Posterior cingulate gyrus (tissue), 11 donors: ENCODE measurements at places on chromosomes 7 and 10.

- DNase-seq: no peak
Measured at GRCh38 chr7:27148756-27149641, 1.4 kb upstream of the HOXA6 start.

- no peak for DNase-seq
Measured at GRCh38 chr7:127587663-127588018, 570 bp upstream of the ARF5 start.

DNA sequence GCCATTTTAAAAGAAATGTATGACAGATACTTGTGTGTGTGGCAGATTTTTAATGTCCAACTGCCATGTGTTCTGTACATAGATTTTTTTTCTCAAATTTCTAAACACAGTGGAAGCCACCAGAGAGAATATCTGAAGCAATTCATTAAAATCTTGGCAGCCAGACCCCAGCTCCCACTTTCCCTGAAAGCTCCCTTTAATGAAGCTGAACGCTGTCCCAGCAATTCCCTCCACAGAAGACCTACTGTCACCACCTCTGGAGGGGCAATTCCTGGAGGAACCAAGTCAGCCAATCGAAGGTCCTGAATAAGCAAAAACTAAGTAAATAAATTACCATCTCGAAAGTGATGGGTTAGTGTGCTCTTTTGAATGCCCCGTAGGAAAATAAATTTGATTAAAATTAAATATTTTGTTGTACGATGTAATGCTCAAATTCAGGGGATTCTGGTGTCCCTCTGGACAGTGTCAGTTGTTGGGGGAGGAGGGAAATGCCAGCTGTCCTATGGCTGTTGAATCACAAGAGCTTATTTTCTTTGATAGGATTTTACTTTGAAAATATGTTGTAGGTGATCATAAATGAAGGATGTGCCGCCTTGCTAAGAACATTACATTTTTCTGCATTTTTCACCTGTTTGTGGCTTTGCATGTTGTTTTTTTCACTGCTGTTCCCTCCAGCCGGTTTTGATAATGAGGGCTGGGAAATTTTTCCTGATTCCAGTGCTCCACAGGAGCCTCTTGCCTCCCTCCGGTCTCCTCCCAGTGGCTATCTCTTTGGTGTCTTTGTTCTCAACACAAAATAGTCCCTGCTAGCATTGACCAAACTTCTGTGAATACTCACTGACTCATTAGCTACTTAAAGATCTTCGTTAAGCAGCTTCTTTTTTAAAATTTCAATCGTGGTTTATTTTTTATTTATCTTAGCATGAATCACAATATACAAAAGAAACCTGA lies 9.2 kb upstream of the GSAP start:
- no peak for DNase-seq

DNA sequence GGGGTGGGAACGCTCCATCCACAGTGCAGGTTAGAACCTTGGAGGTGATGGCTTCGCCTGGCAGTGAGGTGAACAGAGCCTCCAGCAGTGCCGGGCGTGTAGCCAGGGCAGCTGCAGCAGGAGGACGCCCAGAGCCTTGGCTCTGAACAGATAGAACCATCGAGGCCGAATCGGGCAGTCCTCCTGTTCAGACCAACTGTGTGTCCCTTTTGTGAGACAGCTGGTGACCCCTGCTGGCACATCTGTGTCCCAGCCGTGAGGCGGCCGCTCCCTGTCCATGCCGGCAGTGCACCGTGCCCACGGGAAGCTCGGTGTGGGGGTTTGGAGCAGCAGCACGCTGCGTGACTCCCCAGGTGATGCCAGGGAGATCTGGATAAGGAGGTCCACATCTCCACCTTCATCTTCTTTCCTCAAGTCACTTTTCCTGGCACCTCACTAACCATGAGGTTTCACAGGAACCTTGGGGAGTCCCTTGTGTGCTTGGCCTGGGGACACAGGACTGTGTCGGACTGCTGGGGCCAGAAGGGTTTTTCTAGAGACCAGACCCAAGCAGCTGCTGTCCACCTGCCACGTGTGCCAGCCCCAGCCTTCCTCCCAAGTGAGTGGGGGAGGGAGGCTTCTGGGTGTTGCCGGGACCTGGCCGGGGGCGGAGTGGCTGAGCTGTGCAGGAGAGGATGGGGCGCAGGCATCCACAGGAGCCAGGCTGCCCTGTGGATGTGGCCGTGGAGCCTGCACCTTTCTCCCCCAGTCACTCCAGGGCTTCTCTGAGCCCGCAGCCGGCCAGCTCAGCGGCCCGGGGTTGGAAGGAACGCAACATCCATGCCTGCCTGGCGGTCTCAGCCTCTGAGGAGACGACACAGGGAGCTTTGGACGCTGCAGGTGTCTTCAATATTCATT lies 69.4 kb downstream of the DNAJB6 start:
- DNase-seq: peak; percentile 85

- DNase-seq: no peak
Measured at GRCh38 chr7:29987811-29988317, 1.7 kb downstream of the SCRN1 start.

GRCh38 chr7:65434307-65434706 lies 60.7 kb downstream of the ZNF92 start:
- no peak for DNase-seq

DNA sequence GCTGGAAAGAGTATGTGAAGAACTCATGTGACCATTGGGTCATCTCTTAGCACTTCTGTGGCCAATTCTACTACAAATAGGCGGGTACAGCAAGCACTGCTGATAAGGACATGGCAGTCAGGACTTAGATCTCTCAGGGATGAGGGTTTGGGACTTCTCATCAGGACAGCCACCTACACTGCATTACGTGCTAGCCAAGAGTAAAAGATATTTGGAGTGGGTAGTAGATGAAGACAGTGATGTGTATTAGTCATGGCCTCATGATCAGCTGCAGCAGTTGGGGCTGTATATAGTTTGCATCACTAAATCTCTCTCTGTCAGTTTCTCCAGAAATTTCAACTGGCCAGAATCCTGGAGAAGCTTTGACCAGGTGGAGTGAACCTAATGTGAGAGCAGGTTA lies 9.2 kb downstream of the TAS2R60 start:
- no peak for DNase-seq

DNA sequence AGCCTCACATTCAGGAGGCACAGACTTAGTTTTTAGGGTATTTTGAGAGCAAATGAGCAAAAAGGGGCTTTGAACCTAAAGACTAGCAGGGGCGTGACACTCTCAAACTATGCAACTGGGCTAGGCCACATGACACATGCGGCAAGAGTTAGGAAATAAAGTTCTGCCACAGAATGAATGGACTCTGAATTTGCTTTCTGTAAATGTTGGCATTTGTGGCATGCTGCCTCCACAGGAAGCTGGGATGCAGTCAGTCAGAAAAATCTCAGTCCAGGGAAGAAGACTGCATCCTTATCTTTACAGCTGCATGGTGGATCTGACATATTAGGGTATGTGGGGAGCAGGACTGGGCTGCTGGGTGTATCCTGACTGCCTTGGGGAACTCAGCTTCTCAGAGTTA lies 181.0 kb downstream of the COBL start:
- DNase-seq: no peak

- DNase-seq: no peak
Measured at GRCh38 chr10:59004392-59004791, 172.1 kb upstream of the PHYHIPL start.

- peak; percentile 89 for DNase-seq
Measured at GRCh38 chr10:118209215-118209614, 132.9 kb downstream of the FAM204A start.

- DNase-seq: no peak
Measured at GRCh38 chr7:140509789-140510188, 30.5 kb upstream of the MKRN1 start.

- peak; percentile 93 for DNase-seq
Measured at GRCh38 chr7:47392241-47392759, 189.6 kb downstream of the TNS3 start.

DNA sequence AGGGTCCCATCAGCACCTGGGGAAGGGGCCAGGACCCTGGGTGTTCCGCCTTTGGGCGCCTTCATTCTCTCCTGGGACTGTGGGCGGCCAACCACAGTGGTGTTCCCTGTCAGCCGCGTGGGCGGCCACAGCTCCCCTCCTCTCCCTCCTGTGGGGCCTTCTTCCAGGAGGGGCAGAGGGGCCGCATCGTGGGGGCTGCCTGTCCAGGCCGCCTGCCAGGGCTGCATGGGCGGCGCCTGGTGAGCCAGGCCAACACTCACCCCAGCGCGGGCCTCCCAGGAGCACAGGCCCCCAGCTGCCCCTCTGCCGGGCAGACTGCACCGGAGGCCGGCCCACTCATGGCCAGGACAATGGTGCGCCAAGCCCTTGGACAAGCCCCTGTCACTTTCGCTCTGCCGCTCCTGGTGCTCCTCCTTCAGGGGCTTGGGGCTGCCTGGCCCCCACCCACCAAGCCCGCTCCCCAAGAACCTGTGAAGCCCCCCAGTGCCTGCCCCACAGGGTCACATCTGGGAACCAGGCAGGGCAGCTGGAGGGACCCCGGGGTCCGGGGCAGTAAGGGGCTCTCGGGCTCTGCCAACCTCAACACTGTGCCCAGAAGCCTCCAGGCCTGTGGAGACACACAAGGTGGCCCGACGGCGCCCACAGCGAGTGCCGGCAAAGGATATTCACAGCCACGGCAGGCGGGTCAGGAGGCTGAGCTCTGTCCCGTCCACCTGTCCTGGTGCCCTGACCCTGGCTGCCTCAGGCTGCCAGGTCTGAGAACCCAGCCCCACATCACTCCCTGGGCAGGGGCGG lies 42.8 kb downstream of the AP5Z1 start:
- DNase-seq: no peak

DNA sequence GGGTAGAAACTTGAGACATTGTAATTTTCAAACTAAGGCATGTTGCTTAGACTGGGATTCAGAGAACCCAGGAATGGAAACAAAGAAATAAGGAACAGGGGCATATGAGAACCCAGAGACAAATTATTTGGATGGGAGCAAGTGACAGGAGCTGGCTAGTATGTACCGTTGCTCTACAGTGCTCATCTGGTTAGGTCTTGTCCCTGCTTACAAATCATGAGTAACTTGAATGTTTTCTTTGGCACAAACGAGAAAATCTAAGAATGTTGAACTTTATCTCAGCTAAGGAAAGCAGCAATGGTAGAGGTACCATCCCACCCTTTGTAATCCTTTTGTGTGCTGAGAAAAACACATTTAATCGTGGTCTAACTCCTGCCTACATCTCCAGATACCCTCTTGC lies 116.0 kb upstream of the IMMP2L start:
- DNase-seq: no peak

- DNase-seq: no peak
Measured at GRCh38 chr7:73645643-73646174, 21.4 kb upstream of the MLXIPL start.

- no peak for DNase-seq
Measured at GRCh38 chr7:93198472-93198871, 27.8 kb downstream of the HEPACAM2 start.

DNA sequence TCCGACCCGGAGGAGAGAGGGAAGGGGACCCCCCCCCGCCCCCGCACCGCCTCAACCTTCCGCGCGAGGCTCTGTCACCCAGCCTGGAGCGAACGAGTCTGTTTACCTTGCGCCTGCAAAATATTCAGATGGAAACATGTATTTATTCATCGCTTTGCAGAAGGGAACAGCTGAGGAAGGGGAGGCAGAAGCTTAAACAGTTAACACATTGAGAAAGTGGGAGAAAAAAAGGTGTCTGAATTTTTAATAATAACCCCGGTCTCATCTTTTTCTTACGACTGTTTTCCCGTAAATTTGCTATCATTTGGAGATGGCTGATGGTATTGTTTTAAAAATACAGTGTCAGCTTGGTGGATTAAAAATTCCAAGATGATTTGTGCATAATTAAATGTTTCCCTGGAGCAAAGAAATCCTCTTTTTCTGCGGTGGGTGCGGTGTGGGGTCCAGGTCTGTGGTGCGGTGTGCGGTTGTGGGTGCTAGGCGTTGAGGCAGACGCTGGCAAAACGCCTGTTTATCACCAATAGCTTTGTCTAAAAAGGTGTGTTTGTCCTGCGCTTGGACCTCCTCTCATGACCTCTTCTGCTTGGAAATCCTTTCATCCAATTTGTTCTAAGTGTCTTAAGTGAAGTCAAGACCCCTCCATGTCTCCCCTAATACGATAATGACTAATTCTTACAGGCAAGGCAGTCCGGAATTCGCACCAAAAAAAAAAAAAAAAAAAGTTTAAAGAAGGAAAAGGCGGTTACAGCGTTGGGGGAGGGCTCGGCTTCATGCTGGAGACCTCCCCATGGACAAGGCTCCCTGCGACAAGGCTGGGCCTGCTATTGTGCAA lies 1.6 kb downstream of the UNCX start:
- no peak for DNase-seq

- no peak for DNase-seq
Measured at GRCh38 chr10:59801171-59801570, 47.9 kb upstream of the MRLN start.

DNA sequence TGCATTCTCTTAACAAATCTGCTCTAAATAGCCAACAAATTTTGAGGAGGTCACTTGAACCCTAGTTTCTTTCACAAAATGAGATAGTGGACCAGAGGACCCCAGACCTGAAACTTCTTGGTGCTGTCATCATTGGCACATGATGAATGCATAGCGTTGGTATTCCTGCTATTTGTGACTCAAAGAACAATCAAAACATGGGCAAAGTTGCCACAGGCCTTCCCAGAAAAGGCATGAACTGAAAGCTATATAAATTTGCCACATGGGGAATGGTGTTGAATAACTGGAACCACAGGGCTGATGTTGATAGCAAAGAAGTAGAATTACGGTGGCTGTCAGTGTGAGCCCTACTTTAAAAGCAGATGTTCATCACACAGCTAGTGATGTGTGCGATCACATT lies 219.9 kb upstream of the KMT2E start:
- DNase-seq: no peak

- DNase-seq: no peak
Measured at GRCh38 chr7:55438757-55439525, 73.8 kb downstream of the LANCL2 start.

- DNase-seq: no peak
Measured at GRCh38 chr7:132354527-132354926, 221.7 kb downstream of the PLXNA4 start.

DNA sequence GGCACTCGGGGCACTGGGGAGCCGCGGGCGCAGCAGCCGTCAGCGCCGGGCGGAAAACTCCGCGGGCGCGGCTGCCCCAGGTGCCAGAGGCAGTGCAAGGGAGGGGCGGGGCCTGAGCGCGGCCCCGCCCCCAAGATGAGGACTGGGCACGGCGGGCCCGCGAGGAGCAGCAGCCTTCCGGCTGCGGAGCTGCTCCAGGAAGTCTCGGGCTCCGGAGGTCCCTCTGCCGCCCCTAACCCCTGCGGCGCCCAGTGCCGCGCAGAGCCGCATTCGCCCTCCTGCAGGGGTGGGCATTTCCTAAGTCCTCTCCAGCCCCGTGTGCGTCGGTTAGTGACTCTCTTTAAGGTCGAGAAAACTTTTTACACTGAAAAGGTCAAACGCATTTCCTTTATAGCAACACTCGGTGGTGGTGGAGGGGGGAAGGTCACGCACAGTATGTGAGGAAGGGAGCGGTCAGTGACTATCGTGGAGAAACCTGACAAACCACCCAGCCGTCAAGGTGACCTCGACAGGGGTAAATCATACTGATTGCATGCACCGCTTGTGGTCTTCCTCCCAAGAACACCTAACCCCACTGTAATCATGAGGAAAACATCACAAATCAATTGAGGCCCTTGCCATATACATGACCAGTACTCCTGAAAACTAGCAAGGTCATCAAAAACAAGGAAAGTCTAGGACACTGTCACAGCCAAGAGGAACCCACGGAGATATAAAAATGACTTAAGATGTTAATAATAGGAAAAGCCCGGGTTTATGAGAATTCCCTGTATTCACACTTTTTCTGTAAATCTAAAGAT lies at the start of gene ANXA11:
Gene ANXA11, minus strand, starts transcription at position 61 of the 800 bp plus-strand sequence. CDS start 32,676 bp downstream, outside the sequence.
- no peak for DNase-seq
